ENCODE measurements at places on chromosomes 4 and X. TPM values are rescaled to one million over a fixed set of nuclear protein-coding genes. Genes with fewer than 3 reads are reported as not detected.

DNA sequence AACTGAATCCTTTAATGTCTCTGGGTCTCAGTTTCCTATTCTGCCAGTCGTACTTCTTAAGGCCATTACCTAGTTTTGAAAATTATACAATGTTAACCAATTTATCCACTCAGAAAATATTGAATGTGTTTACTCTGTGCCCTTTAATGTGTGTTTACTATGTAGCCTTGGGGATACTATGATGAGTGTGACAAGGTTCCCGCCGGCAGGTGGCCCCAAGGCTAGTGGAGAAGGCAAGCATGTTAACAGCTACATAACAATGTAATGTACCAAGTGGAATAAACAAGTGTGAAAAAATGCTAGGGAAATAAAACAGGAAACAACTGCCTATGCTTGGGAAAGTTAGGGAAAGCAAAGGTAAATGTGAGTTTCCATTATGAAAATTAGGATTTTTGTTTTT lies 187.3 kb upstream of the MBNL3 start:
- H3K36me3 ChIP-seq = no peaks in the 10 kb centered on the region
- no peak for DNase-seq
- H3K4me3 ChIP-seq = no peak overlapping the region
- H3K27ac ChIP-seq = no peak overlapping the region

GRCh38 chrX:131979116-131979515 lies 44.0 kb upstream of the STK26 start:
- no peak overlapping the region for H3K4me3 ChIP-seq
- no peak overlapping the region for H3K27ac ChIP-seq
- no peaks in the 10 kb centered on the region for H3K4me1 ChIP-seq
- DNase-seq = no peak

- DNase-seq = no peak
- no peaks in the 10 kb centered on the region for H3K4me1 ChIP-seq
- H3K4me3 ChIP-seq = no peak overlapping the region
Observed at GRCh38 chr4:57911203-57911602, 801.0 kb upstream of the IGFBP7 start.

DNA sequence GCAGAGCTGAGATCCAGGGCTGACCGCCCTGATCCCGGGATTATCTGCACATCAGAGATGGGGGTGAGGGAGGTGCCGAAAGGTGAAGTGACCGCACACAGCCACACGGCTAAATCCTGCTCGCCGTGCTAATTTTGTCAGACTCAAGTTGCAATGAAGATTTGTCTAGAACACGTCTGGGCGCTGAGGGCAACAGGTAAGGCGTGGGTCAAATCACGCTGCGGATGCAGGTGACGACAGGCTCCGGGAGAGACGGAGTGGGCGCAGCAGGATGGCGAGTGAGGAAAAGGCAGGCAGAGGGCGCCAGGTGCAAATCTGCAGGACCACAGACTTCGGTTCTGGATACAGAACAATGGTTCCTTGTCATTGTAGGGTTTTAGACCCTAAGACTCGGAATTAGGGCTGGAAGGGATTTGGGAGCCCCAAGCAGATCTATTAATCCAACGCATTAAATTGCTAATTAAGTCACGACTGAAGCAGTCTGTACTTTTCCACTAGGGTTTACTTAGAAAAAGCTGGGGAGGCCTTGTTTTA lies 1.9 kb upstream of the TBC1D14 start:
- H3K36me3 ChIP-seq = no peaks in the 10 kb centered on the region
- H3K4me1 ChIP-seq = peaks cover 13% of the 10 kb centered on the region
- H3K27me3 ChIP-seq = peaks cover 14% of the 10 kb centered on the region
- H3K4me3 ChIP-seq = no peak overlapping the region

DNA sequence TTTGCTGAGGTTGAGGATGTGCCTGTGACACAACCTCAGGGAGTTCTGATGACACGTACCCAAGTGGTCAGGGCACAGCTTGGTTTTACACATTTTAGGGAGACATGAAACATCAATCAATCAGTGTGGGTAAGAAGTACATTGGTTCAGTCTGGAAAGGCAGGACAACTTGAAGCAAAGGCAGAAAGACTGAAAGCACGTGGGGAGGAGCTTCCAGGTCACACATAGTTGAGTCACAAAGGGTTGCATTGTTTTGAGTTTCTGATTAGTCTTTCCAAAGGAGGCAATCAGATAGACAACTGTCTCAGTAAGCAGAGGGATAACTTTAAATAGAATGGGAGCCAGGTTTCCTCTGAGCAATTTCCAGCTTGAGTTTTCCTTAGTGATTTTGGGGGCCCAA lies 1910.0 kb upstream of the AGA start:
- H3K36me3 ChIP-seq = no peaks in the 10 kb centered on the region
- H3K4me3 ChIP-seq = no peak overlapping the region
- H3K27ac ChIP-seq = no peak overlapping the region

- no peaks in the 10 kb centered on the region for H3K36me3 ChIP-seq
- no peak for DNase-seq
- H3K4me3 ChIP-seq = no peak overlapping the region
- H3K4me1 ChIP-seq = no peaks in the 10 kb centered on the region
Observed at GRCh38 chr4:112994732-112995464, 54.6 kb upstream of the ANK2 start.

USP17L21 gene
- not detected for total RNA-seq

OSTC gene
- total RNA-seq = 139 TPM

FABP2 gene
- total RNA-seq = not detected

Data from left lung (tissue), 14 donors.